ENCODE measurements at places on chromosomes 3 and 15.

- DNase-seq: no peak
Observed at GRCh38 chr15:25134546-25134945, 179.8 kb downstream of the SNRPN start.

DNA sequence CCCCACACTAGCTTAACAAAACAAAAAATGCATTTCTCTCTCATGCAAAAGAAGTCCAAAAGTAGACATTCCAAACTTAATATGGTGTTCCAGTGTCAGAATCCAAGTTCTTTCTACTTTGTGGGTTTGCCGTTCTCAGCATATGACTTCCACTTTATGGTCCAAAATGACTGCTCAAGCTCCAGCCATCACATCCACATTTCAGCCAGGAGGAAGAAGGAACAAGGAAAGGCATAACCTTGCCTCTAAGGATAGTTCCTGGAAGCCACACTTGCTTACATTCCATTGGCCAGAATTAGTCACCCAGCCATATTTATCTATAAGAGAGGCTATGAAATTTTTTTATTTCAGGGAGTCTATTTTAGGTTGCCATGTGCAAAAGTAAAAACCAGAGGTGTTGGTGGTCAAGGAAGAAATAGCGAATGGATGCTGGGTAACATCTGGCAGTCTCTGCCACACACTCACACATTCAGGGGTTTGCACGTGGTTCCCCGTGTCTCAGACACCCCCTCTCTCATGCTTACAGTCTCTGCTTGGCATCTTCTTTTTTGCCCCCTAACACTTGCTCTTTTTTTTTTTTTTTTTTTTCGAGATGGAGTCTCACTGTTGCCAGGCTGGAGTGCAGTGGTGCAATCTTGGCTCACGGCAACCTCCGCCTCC is 69.3 kb downstream of the RPL39L start:
- no peak for DNase-seq

- DNase-seq: no peak
Observed at GRCh38 chr3:128946411-128946810, 47.5 kb downstream of the CFAP92 start.

- DNase-seq: no peak
Observed at GRCh38 chr3:69748503-69748902, 9.2 kb downstream of the MITF start.

- no peak for DNase-seq
Observed at GRCh38 chr3:131762981-131763564, 260.3 kb upstream of the MRPL3 start.

DNA sequence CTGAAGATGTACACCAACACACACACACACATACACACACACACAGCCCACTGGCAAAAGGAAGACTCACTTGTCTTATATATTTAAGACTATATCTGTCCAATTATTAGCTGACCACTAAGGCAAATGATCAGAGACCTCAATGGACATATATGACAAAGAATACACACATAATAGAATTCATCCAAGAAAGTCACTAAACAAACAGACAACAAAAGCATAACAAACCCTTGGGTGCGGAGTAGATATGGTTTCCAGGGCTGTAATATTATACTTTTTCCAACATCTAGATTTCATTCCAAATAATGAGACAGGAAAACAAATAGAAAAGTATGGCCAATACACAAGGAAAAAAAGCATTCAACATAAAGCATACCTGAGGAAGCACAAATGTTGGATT is 72.3 kb upstream of the PRICKLE2 start:
- no peak for DNase-seq

- DNase-seq: peak; percentile 86
Observed at GRCh38 chr3:8739757-8740504, 6.3 kb downstream of the CAV3 start.

DNA sequence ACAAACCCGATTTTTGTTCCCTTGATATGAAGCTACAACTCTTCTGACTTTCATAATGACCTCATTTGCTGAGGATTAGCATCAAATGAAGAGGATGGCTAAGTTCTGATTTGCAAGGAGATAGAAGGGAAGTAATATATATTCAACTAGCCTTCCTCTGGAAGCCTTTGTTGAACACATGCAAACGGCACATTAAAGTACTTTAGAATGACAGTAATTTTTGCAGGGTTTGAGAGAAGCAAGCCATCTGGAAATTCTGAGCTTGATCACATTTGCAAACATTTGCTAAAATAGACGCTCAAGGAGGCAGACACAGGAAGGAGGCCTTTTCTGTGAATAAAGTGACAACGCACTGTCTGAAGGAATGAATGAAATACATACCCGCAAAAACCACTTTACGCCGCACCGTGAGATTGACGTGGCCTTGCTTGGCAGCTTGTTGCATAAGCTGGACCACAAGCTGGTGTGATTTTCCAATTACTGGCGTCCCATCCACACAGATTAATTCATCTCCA is 657.2 kb downstream of the MAGI1 start:
- DNase-seq: no peak

GRCh38 chr3:87246662-87247429 is 19.7 kb downstream of the CHMP2B start:
- DNase-seq: no peak

GRCh38 chr3:119403201-119403600 is 60.2 kb downstream of the TMEM39A start:
- no peak for DNase-seq

DNA sequence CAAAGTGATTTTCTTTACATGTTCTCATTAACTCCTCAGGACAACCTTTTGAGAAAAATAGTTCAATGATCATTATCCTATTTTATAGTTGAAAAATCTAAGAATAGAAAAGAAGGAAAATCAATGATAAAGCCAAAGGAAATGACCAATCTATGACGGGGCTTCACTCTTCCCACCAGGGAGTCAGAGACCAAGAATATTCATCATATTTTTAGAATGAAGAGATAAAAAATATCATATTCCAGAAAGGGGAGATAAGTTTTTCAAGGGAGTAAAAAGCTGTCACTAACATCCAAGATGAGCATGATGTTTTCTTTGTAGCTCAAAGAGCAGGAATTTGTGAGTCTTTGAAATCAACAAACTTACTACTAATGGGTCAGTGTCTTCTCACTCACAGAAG is 71.5 kb upstream of the LPP start:
- no peak for DNase-seq

- no peak for DNase-seq
Observed at GRCh38 chr3:146517684-146518435, 26.5 kb downstream of the PLSCR1 start.

DNA sequence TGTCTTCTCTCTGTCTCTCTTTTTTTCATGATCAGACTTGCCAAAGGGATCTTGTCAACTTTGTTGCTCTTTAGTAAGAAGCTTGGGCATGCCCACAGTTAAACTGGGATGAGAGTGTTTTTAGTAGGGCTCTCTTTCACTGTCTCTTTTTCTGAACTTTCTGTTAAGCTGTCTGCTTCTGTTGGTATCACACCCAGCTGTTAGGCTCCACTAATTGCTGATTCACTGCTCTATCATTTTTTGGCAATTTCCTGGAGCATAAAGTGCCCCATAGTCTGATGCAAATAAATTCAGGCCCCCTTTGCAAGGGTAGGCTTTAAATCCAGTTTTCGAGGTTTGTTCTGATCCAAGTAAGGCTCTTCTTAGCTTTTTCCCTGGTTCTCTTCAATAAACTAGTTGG is 360.4 kb upstream of the ADAMTS9 start:
- no peak for DNase-seq

- no peak for DNase-seq
Observed at GRCh38 chr3:168285506-168285905, 189.8 kb upstream of the GOLIM4 start.

DNA sequence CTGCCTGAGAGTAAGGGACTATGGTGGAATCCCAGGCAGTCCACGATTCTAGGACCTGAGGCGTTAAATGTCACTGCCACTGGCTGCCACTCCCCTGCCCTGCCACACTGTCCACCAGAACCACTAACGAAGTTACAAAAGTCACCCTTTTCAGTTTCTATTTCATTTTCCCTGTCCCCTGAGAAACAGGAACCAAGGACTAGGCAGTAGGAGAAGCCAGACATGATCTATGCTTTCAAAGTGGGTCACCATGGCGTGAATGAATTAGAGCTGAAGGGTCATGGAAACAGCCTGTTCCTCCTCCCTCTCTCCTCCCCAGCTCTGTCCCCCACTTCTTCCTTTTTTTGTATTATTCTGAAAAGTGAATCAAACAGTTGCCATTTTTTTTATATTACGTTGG is 9.1 kb upstream of the ADPRH start:
- no peak for DNase-seq

GRCh38 chr3:193662757-193663322 is 69.8 kb downstream of the OPA1 start:
- DNase-seq: no peak
